ENCODE measurements at places on chromosomes 5 and 9. TPM values are rescaled to one million over a fixed set of nuclear protein-coding genes. Genes with fewer than 3 reads are reported as not detected.

- DNase-seq: no peak
Measured at GRCh38 chr5:113217619-113218184, 217.1 kb downstream of the TSSK1B start.

Gene SMIM33
- not detected for polyA plus RNA-seq

- DNase-seq: no peak
Measured at GRCh38 chr5:143886096-143886495, 74.1 kb downstream of the HMHB1 start.

GRCh38 chr5:179727106-179727505, 5.5 kb upstream of the MAML1 start:
- no peak for DNase-seq

- DNase-seq: no peak
Measured at GRCh38 chr5:118548761-118549720, 439.3 kb downstream of the DTWD2 start.

DNA sequence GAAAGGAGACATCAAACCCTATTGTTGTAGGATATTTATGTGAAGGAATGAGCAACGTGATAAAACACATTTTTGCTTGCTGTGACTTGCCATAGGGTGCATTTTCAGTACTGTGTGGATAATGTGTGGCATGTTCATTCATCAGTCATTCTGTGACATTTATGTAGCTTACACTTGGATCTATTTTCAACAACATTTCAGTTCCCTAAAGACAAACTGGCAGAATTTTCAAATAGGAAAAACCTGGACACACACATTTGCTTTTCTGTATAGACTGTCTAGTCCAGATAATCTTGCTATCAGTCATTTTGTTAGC, 127.7 kb downstream of the TMC1 start:
- DNase-seq: no peak

DNA sequence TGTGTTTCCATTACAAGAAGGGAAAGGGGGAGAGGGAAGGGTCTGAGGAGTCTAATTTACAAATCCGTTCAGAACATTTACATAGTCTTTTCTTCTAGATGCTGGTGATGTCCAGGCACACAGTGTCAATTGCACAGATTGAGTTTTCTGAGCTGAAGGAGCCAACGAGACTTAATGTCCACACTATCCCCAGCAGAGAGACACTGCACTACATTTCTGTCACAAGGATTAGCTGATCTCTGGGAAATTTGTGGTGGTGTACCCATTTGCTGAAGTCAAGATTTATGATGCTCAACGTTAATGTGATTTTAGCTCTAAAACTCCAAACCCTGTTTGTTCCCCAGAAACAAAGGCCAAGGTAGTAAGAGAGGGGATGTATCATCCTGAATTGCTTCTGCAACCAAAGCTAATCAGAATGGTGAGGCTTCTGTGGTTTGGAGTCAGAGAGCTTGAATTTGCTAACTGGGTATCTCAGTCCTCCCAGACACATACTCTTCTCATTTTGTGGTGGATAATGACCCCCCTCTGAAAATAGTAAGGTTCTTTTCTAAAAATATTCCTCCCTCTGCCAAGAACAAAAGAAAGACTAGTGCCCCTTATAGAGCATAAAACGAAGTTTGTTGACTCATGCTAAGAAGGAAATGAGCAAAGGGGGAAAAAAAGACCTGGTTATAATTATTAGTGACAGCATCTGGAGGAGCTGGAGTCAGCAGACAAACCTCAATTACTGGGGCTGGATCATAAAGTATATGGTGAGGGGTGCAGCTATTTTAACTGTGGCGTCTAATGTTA, 416.9 kb downstream of the PSAT1 start:
- no peak for DNase-seq

- no peak for DNase-seq
Measured at GRCh38 chr5:38874948-38875456, 29.2 kb downstream of the OSMR start.

Gene IFNE
- not detected for polyA plus RNA-seq

DNA sequence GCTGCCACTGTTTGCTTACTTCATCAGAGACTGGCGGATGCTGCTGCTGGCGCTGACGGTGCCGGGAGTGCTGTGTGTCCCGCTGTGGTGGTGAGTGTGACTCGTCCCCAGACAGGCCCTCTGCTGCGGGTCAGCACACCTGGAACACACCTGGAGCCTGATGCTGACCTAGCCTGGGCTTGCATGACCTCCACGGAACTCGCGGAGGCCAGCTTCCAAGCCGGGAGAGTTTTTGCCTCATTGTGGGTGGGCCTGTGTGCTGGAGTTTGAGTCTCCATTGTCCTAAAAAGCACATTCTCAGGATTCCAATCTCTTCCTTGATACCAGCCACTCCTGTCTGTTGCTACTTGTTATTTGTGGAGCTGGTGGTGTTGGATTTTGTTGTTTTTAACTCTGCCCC, 28.1 kb downstream of the SLC22A4 start:
- DNase-seq: no peak

Gene BTNL8
- polyA plus RNA-seq: not detected

- no peak for DNase-seq
Measured at GRCh38 chr5:43000111-43000840, 39.8 kb downstream of the ANXA2R start.
